ENCODE measurements at places on chromosomes 16 and 17.

GRCh38 chr17:72222661-72223380 is 102.0 kb downstream of the SOX9 start:
- no peak for DNase-seq

DNA sequence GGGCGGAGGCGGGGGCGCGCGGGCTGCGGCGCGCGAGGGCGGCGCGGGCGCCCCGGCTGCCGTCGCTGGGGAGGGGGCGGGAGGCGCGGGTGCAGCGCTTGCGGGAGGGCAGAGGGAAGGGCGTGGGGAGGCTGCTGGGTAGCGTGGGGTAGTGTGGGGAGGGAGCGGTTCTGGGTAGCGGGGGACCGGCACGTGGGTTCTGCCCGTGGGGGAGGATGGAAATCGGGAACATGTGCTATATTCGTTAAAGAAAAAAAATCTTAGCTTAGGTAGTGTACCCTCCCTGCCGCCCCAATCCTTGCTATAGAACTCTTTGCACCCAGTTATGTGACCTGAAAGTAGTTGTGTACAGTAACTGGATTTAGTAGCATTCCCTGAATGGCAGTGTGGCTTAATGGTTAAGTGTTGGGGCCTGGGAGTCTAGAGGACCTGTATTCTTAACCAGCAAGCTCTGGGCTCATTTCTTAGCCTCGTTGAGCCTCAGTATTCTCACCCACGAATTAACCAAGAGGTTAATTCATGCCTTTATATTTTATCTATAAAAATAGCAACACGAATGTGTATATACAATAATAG is 646 bp downstream of the RABEP1 start:
- no peak for DNase-seq

DNA sequence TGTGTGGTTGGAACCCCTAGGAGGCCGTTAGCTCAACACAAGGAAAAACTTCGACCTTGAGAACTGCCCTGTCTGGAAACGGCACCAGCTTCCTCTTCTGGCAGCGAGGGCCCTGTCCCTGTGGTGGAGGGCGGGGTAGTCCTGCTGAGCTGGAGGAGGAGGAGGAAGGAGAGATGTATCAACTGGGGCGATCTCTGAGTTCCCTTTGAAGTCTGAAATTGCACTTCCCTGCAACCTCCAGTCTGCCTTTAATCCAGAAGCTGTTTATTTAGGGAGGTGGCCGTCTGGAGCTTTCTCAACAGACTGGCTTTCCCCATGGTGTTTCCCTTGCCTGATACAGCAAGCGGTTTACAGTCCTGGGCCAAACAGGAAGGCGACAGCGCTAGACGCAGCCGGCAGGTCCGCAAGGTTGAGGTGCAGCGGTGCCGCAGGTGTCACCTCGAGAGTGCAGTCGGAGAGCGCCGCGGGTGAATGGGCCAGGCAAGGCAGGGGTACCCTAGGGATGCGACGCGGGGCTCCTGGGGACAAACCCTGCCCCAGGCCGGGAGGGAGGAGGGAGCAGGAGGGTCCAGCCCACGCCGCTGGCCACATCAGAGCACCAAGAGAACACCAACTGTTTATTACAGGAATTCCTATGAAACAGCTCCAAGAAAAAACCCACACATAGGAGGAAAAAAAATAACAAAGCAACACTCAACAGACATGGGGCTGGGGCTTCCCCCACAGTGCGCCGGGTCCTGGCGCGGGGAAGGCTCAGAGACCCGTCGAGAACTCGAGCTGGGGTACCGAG is 11.4 kb upstream of the MRPS23 start:
- DNase-seq, result no peak

- no peak for DNase-seq
Observed at GRCh38 chr17:19654896-19655295, 6.3 kb downstream of the ALDH3A2 start.

GRCh38 chr16:81280393-81280792 is 34.4 kb upstream of the GAN start:
- DNase-seq, result no peak

DNA sequence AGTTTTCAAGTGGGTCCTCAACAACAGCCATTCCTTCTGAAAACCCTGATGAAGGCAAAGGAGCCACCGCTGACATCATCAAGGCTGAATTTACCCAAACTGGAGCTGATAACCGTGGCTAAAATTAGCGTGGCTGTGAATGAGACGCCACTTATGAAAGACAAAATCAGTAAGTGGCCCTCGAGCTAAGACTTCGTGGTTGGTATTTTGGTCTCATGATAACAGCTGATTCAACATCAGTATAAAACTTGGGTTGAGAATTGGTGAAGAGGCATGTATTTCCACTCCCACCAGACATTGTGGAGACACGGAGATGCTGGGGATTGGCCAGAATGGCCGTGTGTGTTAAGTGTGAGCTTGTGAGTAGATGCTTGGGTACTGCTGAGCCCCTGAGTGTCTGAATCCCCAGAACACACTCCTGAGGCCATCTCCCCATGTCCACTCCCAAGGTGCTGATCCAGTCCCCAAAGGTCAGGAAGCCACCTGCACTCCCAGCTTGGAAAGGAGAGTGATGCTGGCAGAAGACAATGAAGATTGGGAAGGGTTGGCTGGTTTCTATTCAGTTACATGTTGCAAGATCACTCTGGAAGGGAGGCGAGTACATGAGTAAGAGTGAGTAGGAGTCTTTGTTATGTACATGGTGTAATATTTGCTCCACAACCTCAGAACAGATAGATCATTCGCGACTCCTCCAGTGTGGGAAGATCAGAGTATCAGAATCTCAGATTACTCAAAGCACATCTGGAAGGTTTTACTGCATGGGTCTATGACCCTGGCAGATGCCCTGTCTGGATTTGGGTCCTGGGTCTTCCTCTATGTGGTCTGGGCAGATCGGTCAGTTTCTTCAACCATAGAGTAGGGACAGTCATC is 207.7 kb downstream of the HS3ST3A1 start:
- DNase-seq, result no peak

GRCh38 chr16:89791278-89791995 is 25.0 kb downstream of the FANCA start:
- no peak for DNase-seq

GRCh38 chr16:56388209-56388608 is 37.1 kb downstream of the AMFR start:
- no peak for DNase-seq

- DNase-seq, result no peak
Observed at GRCh38 chr16:19294156-19294649, 8.7 kb downstream of the CLEC19A start.

- no peak for DNase-seq
Observed at GRCh38 chr17:72193391-72194106, 72.7 kb downstream of the SOX9 start.

- no peak for DNase-seq
Observed at GRCh38 chr16:67945392-67945933, 1.5 kb upstream of the LCAT start.

DNA sequence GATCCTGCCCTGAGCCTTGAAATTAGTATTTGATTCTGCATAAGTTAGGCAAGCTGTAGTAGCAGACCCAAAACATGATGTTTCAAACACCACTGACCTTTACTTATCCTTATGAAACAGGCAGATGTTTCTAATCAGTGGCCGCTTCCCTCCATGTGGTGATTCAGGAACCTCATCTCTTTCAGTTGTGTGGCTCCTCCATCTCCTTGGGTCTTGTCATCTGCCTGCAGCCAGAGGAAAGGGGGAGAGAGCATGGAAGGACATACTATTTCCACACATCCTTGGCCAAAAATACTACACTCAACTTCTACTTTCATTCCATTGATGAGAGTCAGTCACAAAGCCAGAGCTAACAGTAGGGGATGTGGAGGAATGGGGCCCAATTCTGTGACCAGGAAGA is 41.6 kb upstream of the IRX6 start:
- no peak for DNase-seq

GRCh38 chr16:75506574-75506973 is 11.3 kb upstream of the CHST6 start:
- no peak for DNase-seq

GRCh38 chr16:75919664-75920063 is 193.4 kb upstream of the CPHXL start:
- no peak for DNase-seq

GRCh38 chr17:18971801-18972200 is 19.8 kb downstream of the SLC5A10 start:
- DNase-seq, result no peak

DNA sequence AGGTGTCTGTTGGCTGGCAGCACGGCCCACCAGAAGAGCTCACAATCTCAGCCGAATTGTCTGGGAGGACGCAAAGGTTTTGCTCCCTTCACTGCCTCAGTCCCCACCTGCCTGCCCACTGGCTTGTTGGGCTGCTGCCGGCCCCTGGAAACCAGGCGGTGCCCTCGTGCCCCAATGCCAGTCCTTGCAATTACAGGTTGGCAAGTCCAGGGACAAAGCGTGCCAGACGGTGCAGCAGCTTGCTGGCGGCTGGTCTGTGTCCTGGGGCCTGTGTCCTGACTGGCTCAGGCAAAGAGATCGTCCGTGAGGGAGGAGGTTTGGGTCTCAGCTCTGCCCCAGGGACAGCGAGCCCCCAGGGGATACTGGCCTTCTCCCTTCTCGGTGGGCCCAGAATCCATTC is 24.6 kb upstream of the SPNS2 start:
- DNase-seq, result no peak

GRCh38 chr17:51124640-51125503 is 4.2 kb upstream of the SPAG9 start:
- no peak for DNase-seq

- no peak for DNase-seq
Observed at GRCh38 chr16:80208743-80209142, 332.1 kb upstream of the DYNLRB2 start.

GRCh38 chr16:87339086-87339723 is 22.0 kb upstream of the C16orf95 start:
- DNase-seq, result no peak

- DNase-seq, result no peak
Observed at GRCh38 chr17:50044483-50044882, 11.4 kb upstream of the ITGA3 start.

DNA sequence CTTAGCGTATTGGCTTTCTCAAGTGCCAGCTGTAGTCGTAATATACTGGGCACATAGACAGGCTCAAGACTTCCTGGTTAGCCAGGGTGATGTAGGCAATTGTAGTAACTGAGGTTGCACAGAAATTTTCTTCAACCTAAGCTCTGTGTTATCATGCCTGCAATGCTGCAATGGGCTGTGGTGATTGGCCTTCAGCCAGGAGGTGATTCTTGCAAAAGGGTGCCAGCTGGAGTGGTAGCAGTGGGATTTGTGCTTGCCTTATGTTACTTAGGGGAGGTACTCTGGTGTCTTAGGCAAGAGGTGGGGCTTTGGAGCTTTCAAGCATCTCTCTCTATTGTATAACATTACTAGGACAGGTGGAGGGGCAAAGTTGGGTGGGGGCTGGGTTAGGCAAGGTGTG is 495.1 kb downstream of the CDH11 start:
- no peak for DNase-seq

DNA sequence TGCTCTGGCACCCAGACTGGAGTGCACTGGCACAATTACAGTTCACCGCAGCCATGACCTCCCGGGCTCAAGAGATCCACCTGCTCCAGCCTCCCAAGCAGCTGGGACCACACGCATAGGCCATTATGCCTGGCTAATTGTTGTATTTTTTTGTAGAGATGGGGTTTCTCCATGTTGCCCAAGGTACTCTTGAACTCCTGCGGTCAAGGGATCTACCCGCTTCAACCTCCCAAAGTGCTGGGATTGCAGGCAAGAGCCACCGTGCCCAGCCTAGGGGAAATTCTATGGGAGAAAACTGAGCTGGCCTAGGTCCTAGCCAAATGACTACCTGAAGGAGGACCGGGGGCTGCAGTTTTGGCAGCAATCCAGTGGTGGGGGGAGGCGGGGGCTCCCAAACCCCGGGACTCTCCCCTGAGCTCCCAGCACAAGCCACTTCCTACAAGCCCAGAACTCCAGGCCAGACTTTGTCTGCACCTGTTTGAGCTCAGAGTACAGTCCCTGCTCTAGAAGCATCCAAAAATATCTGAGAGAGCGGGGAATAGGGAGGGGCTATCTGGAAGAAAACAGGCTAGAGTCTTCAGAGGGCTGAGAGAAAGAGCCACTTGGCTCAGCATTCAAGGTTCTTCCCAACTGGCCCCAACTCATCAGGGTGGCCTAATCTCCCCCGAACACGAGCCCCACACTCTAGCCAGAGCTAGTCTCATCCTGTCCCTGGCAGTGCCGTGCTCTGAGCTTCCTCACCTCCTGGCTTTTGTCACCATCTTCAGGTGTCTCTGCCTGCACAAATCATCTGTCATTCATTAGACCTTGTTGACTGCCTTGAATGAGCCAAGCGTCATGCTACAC is 9.1 kb downstream of the SRL start:
- no peak for DNase-seq
